ENCODE measurements at places on chromosomes 16 and 17. TPM values are rescaled to one million over a fixed set of nuclear protein-coding genes. Genes with fewer than 3 reads are reported as not detected.

The KCNH6 gene
- not detected for total RNA-seq

The SLC38A8 gene
- total RNA-seq, result not detected

The GPR179 gene
- total RNA-seq, result 0.11 TPM

The ZG16B gene
- total RNA-seq, result 2.4 TPM

The PRKCB gene
- 7.0 TPM for total RNA-seq

The CDH13 gene
- total RNA-seq, result 21.5 TPM

The WNT9B gene
- not detected for total RNA-seq
